Dermis microvascular lymphatic vessel endothelial cell (primary cell): ENCODE measurements at places on chromosomes 5 and 9.
A peak's percentile ranks its signal among the peaks of the same experiment; 100 is the strongest.

- no peak for DNase-seq
These were observed 89.1 kb upstream of the COL5A1 start for GRCh38 chr9:134552349-134552990.

GRCh38 chr5:140033037-140033760 is 9.9 kb downstream of the NRG2 start:
- no peak for DNase-seq

- no peak for DNase-seq
These were observed 31.2 kb upstream of the BASP1 start for GRCh38 chr5:17186256-17186655.

DNA sequence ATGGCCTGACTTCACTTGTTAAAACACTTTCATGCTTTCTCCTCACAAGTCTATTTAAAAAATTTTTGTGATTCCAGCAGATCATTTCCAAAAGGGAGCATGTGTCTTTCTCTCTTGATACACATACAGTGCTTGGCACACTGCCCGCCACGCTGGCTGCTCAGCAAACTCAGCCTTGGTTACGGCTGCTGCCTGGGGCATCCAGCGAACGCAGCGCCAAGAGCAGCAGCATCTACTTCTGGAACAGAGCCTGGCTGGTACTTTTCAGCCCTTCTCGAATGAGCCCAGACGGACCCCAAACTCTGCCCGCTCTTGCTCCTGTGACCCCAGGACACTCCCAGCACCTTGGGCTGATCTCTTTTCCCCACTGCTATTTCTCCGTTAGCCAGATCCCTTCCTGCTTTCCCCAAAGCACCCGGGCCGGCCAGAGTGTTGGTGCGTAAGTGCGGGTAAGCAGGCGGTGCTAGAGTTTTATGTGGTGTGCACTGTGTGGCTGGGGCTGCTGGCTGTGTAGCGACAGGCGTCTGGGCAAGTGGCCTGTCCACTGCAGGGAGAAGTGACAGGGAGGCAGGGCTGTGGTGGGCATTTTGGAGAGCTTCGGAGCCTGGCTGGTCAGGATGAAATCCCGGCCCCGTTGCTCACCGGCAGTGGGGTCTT is 73.2 kb downstream of the SH3PXD2B start:
- no peak for DNase-seq

GRCh38 chr5:139062910-139063663 is 135.1 kb downstream of the SIL1 start:
- DNase-seq = no peak

DNA sequence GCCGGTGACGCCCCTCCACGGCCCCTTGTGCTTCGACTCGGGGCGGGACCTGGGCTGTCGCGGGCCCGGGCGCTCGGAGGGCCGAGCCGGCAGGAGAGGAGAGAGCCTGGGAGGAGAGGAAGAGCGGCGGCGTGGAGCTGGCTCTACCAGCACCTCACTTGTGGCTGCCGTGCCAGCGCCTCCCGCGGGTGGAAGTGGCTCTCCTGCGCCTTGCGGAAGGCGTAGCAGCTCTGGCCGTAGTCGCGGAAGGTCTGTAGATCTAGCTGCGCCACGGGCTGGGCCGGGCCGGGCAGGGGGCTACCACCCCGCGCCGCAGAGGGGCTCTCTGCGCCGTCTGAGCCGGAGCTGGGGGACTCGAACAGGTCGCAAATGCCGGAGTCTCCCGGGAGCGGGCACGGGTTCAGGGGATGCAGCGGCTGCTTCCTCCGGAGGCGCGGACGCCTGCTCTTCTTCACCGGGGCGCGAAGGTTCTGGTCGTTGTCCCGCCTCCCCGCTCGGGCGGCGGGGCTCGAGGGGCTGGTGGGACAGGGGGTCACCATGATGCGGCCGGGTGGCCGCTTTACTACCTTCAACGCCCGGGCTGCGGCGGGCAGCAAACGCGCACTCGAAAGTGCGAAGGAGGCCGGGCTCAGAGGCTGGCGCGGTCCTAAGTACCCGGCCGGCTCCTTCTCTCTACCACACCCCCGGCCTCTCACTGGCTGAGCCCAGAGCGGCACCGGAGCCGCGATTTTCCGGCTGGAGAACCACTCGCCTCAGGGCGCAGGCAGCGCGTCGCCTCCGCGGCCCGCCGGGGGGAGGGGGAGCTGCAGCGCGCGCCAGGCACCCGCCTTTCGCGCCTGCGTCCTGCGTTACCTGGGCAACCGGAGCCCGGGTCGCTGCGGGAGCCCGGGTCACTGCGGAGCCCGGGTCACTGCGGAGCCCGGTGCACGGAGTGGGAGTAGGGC is at the start of gene CCNO:
CCNO (minus strand) TSS at position 624 of the 944 bp plus-strand sequence; CDS start at position 539, 85 bp downstream.
- DNase-seq = no peak

DNA sequence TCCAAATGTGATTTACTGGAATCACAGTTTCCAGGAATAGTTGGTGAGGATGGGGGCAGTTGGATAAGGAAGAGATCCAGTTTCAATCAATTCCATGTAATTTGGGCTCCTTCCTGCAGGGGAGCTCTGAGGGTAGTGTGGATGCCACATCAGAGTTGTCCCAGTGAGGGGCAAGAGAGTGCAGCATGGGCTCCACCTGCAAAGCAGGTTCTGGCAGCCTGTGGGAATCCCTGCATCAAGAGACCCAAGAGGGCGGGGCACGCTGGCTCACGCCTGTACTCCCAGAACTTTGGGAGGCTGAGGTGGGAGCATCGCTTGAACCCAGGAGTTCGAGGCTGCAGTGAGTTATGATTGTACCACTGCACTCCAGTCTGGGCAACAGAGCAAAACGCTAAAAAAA is 188.5 kb downstream of the CACNA1B start:
- no peak for DNase-seq

DNA sequence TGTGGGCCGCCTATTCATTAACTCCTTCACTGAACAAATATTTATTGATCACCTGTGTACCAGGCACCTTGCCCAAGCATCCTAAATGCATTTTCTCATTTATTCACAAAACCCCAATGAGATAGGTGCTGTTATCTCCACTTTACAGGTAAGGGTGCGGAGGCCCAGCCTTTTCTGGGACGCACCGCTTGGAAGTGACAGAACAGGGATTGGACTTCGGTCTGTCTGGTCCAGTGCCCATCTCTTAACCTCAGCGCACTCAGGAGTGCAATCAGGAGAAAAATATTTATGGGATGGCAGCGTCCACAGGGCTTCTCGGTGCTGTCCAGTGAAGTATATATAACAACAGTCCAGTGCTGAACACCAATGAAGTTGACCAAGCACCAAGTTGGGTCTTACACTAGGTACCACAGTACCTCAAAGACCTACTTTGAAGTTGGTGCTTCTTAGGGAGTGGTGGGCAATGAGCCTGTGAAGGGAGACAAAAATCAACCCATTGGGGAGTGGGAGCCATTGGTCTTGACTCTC is 18.9 kb upstream of the GARNL3 start:
- DNase-seq = no peak

DNA sequence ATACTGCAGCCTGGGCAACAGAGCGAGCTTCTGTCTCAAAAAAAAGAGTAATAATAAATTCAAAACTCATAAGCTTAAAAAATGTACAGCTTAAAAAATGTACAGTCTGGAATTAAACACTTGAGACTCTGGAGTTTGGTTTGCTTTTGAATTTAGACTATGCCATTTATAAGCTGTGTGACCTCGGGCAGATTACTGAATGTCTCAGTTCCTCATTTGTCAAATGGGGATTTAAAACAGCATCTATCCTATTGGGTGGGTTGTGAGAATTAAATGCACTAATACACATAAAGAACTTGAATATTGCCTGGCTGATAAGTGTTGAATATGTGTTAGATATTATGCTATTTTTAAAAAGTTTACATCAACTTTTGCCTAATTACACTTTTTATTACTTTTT is 98.4 kb downstream of the SCAMP1 start:
- no peak for DNase-seq

- DNase-seq = no peak
These were observed 12.5 kb downstream of the WDR70 start for GRCh38 chr5:37391591-37391990.

DNA sequence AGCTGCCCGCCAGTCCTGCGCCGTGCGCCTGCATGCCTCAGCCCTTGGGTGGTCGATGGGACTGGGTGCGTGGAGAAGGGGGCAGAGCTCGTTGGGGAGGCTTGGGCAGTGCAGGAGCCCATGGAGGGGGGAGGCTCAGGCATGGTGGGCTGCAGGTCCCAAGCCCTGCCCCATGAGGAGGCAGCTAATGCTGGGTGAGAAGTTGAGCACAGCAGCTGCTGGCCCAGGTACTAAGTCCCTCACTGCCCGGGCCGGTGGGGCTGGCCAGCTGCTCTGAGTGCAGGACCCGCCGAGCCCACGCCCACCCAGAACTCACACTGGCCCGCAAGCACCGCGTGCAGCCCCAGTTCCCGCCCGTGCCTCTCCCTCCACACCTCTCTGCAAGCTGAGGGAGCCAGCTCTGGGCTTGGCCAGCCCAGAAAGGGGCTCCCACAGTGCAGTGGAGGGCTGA is 764.3 kb upstream of the TYRP1 start:
- DNase-seq = no peak

- DNase-seq = no peak
These were observed 46.6 kb downstream of the UGCG start for GRCh38 chr9:111943200-111943599.

DNA sequence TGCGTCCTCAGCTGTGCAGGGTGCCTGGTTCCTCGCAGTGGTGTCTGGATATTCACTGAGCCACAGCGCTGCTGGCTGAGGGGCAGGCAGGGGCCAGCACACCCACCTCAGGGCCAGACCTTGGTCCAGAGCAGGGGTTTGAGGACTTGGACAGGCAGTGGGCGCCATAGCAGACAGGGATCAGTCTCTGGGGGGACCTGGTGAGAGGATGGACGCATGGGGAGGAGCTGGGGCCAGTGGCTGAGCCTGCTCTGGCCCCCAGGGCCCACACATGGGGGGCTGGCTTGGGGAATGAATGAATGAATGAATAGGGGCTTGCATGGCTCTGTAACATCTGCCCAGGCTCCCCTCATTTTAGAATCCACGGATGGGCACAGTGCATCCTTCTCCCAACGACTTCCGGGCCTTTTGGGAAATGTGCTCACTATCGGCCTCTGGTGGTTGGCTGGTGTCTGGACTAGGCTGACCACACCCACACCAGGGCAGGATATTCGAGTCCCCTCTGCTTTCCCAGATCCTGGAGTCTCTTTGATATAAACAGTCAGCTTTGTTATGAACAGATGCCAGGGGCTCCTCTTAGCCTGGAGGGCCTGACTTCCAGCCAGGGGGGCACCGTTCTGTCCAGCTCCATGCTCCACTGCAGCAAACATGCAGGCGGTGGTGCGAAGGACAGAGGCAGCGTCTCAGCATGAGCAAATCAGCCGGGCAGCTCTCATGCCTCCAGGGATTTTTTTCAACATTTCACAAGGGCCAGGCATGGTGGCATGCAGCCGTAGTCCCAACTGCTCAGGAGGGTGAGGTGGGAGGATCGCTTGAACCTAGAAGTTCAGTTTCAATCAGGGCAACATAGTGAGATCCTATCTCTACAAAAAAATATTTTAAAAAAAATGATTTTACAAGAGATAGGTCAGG is 62.6 kb downstream of the NEK6 start:
- DNase-seq = no peak

DNA sequence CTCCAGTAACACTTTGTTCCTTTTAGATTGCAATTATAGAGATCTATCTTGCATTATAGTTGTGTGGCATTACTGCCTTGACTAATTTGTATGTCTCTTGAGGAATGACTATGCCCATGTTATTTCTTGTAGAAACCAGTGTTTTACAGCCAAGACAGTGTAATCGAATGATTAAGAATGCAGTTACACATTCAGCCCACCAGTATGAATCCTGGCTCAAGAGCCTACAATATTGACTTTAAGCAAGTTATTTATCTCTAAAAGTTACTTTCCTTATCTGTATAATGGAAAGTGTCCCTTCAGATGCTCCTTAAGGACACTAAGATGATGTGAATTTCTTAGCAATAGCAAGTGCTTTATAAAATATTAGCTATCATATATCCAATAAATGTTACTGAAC is 9.7 kb upstream of the SNX24 start:
- no peak for DNase-seq

- no peak for DNase-seq
These were observed 602 bp upstream of the ACTL7A start for GRCh38 chr9:108861464-108861863.

DNA sequence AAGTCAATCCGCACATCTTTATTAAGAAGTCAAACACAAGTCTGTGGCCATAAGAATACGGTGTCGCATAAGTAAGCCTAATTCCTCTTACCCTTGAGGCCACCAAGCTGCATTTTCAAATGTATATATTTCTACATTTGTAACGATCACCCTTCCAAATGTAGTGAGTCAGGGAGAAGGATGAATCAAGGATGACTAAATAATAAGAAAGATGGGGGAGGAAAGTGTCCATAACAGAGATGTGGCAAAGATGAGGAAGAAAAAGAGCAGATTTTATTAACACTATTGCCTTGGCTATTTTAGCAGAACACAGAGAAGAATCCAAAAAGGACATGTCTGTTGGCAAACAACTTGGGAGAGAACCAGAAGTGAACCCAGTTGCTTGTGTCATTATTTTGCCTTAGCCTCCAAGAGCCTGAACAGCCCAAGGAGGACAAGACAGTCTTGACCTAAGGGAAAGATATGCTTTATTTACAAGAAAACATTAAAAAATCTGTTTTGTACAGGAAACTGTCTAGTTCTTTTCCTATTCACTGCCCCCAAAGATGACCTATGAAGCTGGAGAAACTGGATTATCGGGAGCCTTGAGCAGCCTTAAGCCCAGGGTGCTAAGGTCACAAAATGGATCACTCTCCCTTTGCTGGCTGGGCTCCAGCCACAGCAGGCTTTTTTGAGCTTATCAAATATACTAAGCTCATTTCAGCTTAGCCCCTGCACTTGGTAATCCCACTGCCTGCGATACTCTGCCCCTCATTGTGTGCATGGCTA is 101.5 kb downstream of the PLCXD3 start:
- DNase-seq = no peak

DNA sequence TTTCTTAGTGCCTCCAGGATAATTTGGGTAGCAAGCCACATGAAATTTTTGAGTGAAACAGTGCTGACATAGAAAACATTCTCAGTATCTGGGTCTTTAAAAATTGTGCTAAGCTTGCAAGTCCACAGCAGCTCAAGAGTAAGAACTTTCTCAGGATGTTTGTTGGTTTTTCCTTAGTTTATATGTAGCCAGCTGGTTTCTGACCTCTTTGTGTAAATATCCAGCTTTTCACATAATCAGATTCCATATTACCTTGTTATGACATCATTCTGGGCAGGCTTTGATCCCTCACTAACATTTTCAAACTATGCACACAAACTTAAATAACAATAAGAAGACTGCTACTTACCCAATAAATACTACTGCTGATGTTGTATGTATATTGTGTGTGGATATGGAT is 82.9 kb upstream of the VCAN start:
- no peak for DNase-seq

GRCh38 chr9:34664281-34665066 is 2.0 kb upstream of the CCL27 start:
- peak; percentile 66 for DNase-seq

GRCh38 chr5:141422742-141423291 is 2.0 kb downstream of the PCDHGA11 start:
- no peak for DNase-seq

DNA sequence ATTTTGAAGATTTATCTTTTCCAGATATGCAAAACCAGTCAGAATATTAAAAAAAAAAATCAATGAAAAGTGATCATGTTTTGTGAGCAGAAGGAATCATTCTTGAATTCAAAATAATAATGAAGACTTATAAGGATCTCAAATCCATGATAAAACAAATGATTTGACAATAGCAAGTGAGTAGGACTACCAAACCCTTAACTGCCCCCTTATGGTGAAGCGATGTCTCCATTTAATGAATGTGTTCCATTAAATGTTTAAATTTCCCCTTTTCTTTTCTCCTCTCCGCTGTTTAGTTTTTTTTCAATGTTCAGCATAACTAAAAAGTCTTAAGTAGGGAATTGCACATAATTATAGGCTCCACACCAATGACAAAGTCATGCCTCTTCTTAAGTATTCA is 12.2 kb upstream of the MARCHF3 start:
- DNase-seq = no peak

GRCh38 chr5:129991780-129992179 is 87.5 kb downstream of the CHSY3 start:
- DNase-seq = no peak
